ENCODE measurements at places on chromosomes 7 and 10. TPM values are rescaled to one million over a fixed set of nuclear protein-coding genes. Genes with fewer than 3 reads are reported as not detected.

SNX10 gene
- 42.4 TPM for total RNA-seq

DNA sequence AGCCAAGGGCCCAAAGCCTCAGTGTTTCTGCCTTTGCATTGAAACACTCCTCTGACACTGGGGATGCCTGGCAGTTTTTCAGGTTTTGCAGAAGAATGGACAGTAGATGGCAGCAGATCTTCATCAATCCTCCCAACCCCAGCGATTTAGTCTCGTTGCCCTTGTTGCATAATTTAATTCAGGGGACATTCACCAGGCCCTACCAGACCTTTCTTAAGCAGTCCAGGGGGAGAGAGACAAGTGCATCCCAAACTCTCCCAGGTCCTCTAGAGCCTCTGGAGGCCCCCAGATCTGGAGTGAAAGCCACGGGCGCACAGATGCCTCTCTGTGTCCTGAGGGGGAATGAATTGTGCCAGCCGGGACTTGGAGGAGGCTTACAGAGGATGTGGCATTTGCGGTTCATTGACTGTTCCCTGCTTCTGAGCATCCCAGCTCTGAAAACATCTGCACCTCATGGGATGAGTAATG, 29.6 kb downstream of the MINDY4 start:
- DNase-seq = peak; percentile 47

FAM25G gene
- not detected for total RNA-seq

GRCh38 chr10:117929327-117930067, 117.2 kb downstream of the RAB11FIP2 start:
- no peak for DNase-seq

Data from activated CD4-positive, alpha-beta memory T cell treated with anti-CD3 and anti-CD28 coated beads, Interleukin-2, amount 10 ng/mL, durations not matched to agents 7 days and 5 days (primary cell).